GM04503 (cell line): ENCODE measurements at places on chromosomes 4 and X.

DNA sequence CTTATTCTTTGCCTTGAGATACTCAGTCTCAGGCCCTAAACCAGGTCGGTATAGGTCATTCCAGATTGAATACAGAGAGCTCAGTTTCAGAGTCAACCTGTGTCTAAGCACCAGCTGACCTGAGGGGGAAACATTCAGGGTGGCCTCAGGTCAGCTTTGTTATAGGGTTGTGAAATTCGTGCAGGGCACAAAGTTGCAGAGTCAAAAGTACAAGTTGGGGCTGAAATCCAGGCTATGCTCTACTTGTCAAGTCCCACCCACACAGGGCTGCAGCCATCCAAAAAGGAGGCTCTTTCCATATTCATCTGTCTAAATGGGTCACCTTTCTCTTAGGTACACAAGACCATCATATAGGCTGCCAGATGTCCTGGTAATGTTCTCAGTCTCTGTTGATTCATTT, 89.7 kb downstream of the ITIH6 start:
- no peak for DNase-seq

- no peak for DNase-seq
Observed at GRCh38 chr4:144582105-144582850, 63.7 kb upstream of the HHIP start.

DNA sequence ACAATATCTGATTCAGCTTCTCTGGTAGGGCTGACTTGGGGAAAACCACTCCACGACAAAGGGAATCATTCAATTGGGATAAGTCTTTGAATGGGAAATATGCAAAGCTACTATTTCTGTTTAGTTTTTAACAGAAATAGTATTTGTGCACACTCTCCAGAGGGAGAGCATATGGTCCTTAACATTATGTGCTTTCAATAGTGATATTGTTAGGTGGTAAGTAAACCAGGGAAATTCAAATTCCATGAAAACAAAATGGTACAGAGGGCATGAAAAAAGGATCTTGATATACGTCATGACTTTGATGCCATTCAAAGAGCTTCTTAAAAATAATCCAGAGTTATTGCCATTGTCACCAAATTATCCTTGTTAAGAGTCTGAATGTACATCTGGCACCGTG, 47.1 kb upstream of the CITED1 start:
- no peak for DNase-seq

- no peak for DNase-seq
Observed at GRCh38 chr4:47640911-47641310, 155.8 kb downstream of the ATP10D start.

DNA sequence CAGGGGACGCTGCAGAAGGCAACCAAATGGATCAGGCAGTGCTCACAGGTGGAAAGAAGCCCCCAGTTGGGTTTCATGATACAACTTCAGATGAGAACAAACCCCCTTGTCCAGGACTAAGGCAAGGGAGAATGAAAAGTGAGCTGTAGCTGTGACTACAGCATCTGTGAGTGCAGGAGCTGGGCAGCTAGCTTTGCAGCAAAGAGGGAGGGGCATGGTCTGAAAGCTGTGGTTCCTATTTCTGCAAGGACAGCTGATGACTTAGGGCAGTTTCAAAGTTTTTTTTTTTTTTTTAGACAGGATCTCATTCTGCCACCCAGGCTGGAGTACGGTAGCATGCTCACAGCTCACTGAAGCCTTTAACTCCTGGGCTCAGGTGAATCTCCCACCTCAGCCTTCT, 1317.4 kb upstream of the DIAPH2 start:
- no peak for DNase-seq

GRCh38 chr4:80989921-80990544, 40.5 kb upstream of the BMP3 start:
- peak; percentile 30 for DNase-seq

- DNase-seq, result no peak
Observed at GRCh38 chrX:115390078-115390477, 100.6 kb downstream of the LUZP4 start.

DNA sequence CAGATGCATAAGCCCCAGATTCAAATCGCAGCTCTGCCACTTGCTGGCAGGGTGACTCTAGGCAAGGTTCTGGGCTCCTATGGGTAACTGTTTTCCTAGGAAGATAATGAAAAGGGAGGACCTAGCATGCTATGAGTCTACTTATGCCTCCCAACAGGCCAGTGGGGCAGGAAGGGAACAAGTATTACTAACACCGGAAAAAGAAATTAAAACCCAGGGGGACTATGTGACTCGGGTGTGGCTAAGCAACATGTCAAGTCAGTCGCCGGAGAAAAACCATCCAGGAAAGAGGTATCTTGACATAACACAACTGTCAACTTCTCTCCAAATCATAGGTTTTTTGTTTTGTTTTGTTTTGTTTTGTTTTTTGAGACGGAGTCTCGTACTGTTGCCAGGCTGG, 45.5 kb upstream of the RBPJ start:
- no peak for DNase-seq

- no peak for DNase-seq
Observed at GRCh38 chr4:59994118-59994517, 1206.0 kb upstream of the ADGRL3 start.

- DNase-seq, result no peak
Observed at GRCh38 chrX:2867206-2867605, 38.5 kb downstream of the GYG2 start.

- DNase-seq, result no peak
Observed at GRCh38 chr4:141705747-141706377, 69.5 kb downstream of the IL15 start.

GRCh38 chr4:36115312-36115711, 129.0 kb downstream of the ARAP2 start:
- no peak for DNase-seq

- DNase-seq, result no peak
Observed at GRCh38 chrX:42565739-42566138, 212.2 kb downstream of the PPP1R2C start.

DNA sequence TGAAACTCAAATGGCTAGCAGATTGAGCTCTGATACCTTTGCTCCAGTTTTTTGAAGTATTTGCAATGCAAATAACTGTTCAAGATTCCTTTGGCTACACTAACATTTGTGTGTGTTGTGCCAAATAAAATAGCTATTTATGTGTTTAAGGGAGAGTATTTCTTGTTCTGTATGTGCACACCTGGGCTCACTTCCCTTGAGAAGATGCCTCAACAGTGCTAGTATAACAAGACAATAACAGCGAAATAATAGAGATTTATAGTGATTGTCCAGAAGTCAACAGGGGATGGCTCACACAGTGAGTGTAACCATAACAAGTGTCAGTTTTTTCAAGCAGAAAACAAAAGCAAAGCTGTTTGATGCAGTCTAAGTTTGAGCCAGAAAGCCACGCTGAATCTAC, 460.5 kb downstream of the CENPC start:
- DNase-seq, result no peak

GRCh38 chr4:18291256-18291655, 269.7 kb upstream of the LCORL start:
- no peak for DNase-seq

DNA sequence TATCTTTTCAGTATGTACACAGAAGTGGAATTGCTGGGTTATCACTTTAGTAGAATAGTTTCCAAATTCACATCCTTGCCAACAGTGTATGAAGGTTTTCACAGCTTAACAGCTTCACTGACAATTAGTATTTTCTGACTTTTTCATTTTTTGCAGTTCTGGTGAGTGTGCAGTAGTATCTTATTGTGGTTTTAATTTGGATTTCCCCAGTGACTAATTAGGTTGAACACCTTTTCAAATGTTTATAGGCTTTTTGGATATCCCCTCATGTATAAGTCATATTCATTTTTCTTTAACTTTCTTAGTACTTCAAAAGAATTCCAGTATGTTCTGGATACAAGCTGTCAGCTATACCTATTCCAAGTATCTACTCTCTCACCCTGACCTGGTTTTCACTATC, 37.1 kb downstream of the BRCC3 start:
- DNase-seq, result no peak

DNA sequence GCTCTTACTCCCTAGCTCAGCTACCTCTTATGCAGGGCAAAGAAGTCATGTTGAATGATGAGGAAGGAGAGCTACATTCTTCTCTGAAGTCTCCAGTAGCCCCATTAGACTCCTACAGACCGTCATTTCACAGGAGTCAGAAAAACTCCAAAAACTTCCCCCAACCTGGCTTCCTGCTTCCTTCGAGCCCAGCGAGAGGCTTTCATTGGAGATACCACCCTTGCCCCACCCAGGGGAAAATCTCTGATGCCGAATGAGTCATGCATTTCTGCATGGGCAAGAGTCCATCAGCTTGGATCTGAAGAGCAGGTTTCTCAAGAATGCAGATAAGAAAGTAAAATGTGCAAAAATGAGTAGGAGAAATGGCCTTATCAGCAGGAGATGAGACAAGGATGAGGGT, 53.0 kb downstream of the ARSF start:
- DNase-seq, result no peak

DNA sequence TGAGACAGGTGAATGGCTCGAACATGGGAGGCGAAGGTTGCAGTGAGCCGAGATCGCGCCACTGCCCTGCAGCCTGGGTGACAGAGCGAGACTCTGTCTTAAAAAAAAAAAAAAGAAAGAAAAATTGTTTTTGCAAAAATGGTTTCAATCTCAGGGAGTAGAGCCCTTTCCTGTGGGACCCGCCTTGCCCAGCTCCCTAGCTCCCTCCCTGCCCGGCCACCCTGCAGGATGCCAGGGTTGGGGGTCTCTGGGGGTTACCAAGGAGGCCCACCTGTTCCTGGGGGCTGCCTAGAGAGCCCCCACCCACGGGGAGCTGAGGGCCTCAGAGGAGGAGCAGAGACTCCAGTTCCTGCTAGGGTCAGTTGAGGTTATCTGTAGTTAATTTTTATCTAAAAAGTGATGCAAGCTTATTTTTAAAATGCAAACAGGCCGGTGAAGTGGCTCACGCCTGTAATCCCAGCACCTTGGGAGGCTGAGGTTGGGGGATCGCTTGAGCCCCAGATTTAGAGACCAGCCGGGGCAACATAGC, 18.7 kb upstream of the PLCXD1 start:
- DNase-seq, result no peak

DNA sequence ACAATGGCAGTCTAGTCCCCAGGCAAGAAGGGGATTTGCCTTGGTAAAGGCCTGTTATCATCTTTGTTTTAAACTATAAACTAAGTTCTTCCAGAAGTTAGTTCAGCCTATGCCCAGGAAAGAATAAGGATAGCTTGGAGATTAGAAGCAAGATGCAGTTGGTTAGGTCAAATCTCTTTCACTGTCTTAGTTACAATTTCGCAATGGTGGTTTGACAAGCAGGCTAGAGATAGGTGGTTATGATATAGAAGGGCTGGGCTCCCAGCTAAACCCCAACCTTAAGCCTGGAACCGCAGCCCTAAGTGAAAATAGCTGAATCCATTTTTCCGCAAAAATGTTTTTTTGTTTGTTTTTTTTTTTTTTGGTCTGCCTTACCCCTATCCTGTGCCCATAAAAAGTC, 41.8 kb upstream of the NEIL3 start:
- no peak for DNase-seq

DNA sequence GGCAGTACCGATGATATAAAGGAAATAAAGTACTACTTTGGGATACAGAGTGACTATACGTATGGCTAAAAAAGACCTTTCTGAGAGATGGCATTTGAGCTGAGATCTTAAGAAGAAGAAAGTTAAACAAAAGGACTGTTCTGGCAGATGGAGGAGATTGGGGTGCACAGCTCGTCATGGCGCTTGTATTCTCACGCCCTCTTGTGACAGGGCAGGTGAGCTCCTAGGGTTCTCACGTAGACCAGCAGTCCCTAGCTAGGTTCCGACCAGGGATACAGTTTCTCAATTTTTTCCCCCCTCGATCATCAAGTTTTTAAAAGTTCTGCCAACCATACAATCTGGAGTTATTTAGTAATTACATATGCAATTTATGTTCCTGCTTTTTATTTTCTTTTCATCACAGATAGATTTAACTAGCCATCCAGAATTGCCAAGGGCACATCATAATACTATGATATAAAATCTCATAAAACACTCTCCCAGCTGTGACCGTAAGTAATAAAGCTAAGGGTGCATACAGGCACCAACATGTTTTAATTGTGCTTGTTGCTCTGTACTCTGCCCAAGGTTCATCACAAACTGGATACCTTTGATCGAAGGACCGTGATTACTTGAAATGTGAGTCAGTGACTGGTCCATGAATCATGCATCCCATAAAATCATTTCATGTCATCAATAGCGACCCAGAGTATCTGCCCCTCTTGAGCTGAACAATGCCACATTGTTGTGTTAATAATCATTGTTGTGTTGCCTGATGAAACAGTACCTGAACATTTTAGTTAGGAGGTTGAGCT, 69.4 kb upstream of the ZNF518B start:
- no peak for DNase-seq

- DNase-seq, result no peak
Observed at GRCh38 chr4:19164334-19164733, 1087.4 kb upstream of the SLIT2 start.

DNA sequence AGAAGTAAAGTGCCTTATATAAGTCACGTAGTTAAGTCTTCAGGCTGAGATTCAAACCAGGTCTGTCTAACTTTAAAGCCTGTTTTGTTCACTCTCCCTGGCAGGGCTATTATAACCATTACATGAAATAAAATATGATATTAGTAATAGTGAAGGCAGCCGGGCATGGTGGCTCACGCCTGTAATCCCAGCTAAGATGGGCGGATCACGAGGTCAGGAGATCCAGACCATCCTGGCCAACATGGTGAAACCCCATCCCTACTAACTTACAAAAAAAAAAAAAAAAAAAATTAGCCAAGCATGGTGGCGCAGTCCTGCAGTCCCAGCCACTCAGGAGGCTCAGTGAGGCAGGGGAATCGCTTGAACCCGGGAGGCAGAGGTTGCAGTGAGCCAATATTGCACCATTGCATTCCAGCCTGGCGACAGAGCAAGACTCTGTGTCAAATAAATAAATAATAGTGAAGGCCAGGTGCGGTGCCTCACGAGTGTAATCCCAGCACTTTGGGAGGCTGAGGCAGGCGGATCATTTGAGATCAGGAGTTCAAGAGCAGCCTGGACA, 22.1 kb upstream of the SOWAHD start:
- DNase-seq, result no peak

DNA sequence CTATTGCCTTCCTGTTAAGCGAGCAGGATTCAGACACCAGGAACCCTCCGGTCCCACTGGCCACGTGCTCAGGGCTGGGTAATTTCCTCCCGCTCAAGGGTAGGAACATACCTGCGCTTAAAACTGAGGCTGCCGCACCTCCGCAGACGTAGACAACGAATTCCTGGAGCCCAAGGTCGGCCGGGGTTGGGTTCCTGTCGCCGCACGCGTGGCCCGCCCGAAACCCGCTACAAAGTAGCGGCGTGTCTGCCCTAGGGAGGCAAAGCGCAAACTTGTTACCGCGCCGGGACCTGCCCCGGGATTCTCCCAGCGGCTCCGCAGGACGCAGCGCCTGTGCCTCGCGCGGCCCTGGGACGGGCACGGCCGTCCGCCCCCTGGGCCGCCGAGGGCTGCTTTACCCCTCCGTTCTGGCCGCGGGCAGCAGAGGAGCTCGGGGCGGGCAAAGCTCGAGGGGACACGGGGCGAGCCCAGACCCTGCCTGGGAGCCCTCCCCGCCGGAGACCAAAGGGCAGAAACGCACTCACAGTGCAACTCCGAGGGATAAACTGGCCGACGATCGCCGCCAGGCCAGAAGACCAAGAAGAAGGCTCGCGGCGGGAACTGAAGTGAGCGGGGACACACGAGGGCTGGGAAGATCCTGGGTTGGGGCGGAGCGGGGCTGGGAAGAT, at the start of gene ERVMER34-1:
Gene ERVMER34-1, minus strand, starts transcription at position 607 of the 668 bp plus-strand sequence. CDS start 5,905 bp downstream, outside the sequence.
- DNase-seq, result no peak
